ENCODE measurements at places on chromosomes 3 and 15.

GRCh38 chr15:69718436-69718835 lies 265.8 kb downstream of the RPLP1 start:
- DNase-seq: no peak

DNA sequence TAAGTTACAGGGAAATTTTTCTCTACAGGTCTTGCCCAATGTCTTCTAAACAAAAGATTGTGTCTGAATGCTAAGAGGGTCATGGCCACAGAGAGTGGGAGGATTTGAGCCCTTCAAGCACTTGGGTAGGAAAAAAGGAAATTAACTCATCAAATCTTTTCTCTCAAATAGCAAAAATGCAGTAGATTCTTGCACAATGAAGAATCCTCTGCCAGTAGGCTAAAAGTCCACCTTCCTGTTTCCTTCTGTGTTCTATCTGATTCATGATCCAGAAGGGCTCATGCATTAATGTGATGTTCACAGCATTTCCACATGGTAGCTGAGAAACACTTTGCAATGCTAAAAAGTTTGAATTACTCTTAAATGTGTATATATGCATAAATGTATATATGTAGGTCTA lies 177.1 kb downstream of the CD47 start:
- no peak for DNase-seq

GRCh38 chr15:97706059-97706458 lies 254.4 kb upstream of the ARRDC4 start:
- DNase-seq: no peak

DNA sequence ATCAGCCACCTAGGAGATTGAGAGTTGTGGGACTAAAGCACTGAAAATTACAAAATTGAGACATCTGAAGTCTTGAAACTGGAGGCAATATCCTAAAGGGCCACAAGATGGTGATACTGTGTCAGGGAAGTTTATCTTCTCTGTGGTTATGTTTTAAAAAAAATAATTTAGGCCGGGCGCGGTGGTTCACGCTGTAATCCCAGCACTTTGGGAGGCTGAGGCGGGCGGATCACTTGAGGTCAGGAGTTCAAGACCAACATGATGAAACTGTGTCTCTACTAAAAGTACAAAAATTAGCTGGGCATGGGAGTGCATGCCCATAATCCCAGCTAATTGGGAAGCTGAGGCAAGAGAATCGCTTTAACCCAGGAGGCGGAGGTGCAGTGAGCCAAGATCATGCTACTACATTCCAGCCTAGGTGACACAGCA lies 17.9 kb upstream of the NIT2 start:
- no peak for DNase-seq

- DNase-seq: peak; percentile 12
These were observed 67.6 kb downstream of the HES1 start for GRCh38 chr3:194203482-194204041.

GRCh38 chr3:101928890-101929289 lies 79.6 kb downstream of the NFKBIZ start:
- DNase-seq: no peak

DNA sequence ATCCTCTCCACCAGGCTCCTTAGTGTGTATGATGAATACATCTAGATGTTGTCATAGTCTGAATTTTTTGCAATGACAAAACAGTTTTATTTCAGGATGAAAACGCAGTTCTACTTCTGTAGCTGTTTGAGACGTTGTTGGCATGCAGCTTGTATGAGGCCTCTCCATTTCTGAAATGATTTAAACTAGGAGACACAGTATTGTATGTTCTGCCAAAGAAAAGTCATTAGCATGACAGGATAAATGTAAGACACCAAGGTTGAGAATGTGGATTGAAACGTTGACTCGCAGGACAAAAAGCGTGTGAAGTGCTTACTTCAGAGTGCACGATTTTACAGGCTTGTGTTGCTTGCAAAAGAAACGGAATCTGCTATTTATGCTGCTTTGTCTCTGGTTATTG lies 35.3 kb downstream of the ABHD17C start:
- no peak for DNase-seq

GRCh38 chr3:125317761-125318160 lies 57.4 kb downstream of the ZNF148 start:
- DNase-seq: no peak

GRCh38 chr15:49379996-49380395 lies 43.0 kb upstream of the FGF7 start:
- DNase-seq: no peak

DNA sequence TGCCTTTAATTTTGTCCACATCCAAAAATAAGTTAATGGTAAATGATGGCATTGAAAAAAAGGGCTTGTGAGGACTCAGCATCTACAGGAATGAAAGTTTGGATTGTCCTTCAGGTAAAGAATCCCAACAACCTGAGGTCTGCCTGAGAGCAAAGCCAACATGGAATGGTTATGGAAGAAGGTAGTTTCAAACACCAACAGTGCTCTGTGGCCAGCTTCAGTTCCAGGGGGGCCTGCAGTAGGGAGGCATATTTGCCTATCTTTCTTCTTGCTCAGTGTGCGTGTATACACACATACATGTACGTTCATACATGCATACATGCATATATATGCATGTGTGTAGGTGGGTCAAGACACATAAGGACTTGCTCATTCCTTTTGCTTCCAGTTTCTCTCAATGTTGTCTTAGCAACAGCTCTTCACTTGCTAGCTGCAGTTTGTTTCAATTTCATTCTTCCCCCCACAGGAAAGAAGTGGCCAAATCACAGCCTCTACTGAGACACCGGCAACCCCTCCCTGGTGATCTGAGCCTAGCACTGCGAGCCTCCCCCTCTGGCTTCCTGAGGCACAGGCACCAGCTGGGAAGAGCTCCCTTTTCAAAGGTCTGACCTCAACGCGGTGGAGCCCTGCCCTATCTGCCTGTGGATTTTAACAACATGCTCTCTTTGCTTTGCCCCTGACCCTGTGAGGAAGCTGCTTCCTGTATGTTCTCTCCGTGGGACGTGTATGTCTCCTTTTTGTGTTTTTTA lies 146.2 kb downstream of the KLF13 start:
- peak; percentile 27 for DNase-seq

- DNase-seq: no peak
These were observed 61.7 kb downstream of the FAM227B start for GRCh38 chr15:49558929-49559328.

GRCh38 chr3:89212619-89213018 lies 105.2 kb downstream of the EPHA3 start:
- DNase-seq: no peak

GRCh38 chr3:134838599-134838998 lies 43.5 kb downstream of the EPHB1 start:
- DNase-seq: no peak

- no peak for DNase-seq
These were observed 332.7 kb downstream of the EDEM1 start for GRCh38 chr3:5520237-5520636.

DNA sequence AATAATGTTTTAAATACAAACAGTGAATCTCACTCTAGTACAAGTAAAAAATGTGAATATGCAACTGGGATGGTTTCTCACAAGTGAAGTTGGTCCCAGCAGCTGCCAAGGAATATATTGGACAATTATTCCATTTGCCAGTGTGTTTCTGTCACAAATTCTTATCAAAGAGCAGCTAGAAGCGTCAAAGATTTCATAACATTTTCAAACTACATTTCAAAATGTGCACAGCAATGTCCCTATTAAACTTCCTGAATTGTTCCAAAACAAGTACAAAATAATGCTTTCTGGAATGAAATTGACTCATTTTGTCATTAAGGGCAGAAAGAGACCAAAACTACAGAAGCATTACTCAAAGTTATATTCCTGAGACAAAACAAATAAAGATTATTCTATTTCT lies 38.3 kb downstream of the GPR176 start:
- DNase-seq: no peak

DNA sequence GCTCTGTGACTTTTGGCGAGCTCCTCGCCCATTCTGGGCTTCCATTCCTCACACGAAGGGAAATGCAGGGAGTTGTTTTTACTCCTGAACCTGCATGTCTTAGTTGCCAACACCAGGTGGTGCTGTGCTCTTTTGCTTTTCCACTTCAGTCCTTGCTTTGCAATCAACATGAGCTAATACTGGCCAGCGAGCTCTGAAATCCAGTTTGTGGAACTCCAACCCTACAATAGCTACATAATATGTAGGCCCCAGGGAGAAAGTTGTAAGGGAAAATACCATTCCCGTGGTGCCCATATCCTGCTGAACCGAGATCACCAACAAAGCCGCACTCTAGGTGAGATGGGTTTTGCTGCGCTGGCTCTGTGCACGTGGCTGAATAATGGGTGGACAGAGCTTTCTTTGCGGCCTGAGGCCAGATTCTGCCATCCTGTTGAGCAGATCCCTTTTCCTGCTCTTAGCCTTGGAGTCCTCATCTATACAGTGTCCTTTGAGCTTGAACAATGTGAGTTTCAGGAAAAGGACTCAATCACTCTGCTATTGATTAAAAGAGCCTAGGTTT lies 25.0 kb downstream of the LSM3 start:
- peak; percentile 16 for DNase-seq

All from stimulated activated CD4-positive, alpha-beta T cell treated with anti-CD3 and anti-CD28 coated beads, Interleukin-12 subunit alpha, Interleukin-12 subunit beta, amount 100 ng/mL, for 4 hours (primary cell).